Activated CD8-positive, alpha-beta memory T cell treated with anti-CD3 and anti-CD28 coated beads, Interleukin-2, amount 50 U/mL, for 48 hours (primary cell): ENCODE measurements at places on chromosomes 2 and 18.

- DNase-seq: no peak
These were observed 401.9 kb downstream of the HRH4 start for GRCh38 chr18:24862201-24862816.

DNA sequence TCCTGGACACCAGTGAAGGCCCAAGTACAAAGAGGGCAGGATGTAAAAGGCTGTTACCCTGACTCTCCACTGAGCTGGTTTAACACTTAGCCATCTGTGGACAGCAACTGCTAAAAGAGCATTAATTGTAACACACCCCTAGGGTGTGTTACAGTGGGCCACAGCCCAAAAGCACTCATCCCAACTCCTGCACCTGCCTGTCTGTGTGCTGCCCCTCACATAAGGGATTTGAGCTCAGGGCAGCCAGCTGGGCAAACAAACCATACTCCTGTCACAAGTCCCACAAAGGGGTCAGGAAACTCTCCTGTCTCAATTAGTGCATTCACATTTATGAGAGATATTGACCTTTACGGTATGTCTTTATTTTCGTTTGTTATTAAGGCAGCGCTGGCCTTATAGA is 833.1 kb upstream of the NXPH2 start:
- DNase-seq: no peak

GRCh38 chr2:20365249-20365817 is 14.7 kb upstream of the PUM2 start:
- peak; percentile 63 for DNase-seq

DNA sequence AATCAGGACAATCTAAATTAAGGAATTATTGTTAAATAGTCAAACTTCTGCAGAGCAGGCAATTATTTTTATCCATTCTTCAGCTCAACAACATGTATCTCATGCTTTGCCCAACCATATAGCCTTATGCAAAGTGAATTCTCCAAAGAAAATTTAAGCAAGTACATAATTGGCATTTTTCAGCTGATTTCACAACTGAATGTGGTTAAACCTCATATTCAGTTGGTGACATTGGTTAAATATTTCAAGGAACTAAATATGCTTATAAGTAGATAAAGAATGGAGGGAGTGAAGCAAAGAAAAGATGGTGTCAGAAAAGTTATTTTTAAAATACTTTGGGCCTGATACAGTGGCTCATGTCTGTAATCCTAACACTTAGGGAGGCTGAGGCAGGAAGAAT is 816.2 kb downstream of the NRXN1 start:
- no peak for DNase-seq

DNA sequence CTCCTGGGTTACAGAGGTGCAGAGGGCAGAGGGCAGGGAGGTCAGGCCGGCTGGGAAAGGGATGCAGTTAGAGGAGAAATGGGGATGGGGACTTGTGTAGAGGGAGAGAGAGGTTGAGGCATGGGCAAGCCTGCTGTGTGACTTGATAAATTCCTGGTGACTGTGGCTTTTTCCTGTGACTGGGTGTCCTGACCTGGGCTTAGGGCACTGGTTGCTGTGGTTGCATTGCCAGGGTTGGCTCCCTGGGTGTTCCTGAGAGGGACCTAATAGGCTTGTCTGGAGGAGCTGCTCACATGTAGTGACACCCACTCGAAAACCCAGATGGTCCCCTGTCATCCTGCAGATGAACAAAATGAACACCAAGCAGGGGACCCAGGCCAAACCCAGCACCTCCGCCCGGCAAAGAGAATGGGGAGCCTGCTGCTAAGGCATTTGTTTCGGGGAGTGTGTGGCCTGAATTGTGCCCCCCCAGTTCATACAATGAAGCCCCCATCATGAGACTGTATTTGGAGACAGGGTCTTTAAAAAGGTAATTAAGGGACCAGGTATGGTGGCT is 78.6 kb downstream of the VWA3B start:
- no peak for DNase-seq

DNA sequence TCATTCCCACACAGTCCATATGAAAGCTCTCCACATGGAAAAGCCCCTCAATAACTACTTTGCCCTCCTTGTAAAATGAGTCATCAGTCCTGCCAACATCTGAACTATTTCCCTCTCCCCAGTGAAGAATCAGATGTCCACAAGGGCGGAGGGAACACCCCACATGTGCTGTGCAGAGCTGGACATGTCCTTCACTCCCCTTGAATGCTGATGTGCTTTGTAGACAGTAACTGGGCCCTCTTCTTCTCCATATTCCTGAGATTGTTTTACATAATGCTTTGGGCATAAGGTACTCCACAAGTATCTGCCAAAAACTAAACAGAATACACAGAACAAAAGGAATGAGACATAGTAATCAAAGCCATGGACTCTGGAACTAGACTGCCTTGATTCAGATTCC is 879.4 kb downstream of the BCL11A start:
- no peak for DNase-seq

GRCh38 chr2:50607721-50608120 is 424.2 kb downstream of the NRXN1 start:
- no peak for DNase-seq

DNA sequence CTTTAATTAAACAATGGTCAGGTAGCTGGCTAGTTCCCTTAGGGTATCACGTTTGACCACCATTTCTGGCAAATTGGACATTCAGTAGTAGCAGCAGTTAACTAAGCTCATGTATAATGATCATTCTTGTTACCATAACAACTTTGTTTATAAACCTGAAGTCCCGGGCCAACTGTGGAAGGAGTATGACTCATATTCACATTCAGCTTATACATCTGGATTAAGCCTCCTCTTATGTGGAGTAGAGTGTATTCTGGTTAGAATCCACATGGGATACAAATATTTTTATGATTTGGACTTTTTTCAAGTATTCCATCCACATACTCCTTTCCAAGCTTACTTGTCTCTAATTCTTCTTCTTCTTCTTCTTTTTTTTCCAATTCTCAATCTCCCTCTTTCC is 70.3 kb upstream of the ZSWIM2 start:
- DNase-seq: no peak

DNA sequence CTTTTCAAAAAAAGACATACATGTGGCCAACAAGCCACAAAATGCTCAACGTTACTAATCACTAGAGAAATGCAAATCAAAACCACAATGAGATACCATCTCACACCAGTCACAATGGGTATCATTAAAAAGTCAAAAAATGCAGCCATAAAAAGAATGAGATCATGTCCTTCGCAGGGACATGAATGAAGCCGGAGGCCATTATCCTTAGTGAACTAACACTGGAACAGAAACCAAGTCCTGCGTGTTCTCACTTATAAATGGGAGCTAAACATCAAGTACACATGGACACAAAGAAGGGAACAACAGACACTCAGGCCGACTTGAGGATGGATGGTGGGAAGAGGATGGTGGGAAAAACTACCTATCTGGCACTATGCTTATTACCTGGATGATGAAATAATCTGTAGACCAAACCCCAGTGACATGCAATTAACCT is 17.8 kb upstream of the ATL2 start:
- DNase-seq: no peak

GRCh38 chr2:205885492-205886099 is 200.4 kb downstream of the INO80D start:
- DNase-seq: peak; percentile 91

DNA sequence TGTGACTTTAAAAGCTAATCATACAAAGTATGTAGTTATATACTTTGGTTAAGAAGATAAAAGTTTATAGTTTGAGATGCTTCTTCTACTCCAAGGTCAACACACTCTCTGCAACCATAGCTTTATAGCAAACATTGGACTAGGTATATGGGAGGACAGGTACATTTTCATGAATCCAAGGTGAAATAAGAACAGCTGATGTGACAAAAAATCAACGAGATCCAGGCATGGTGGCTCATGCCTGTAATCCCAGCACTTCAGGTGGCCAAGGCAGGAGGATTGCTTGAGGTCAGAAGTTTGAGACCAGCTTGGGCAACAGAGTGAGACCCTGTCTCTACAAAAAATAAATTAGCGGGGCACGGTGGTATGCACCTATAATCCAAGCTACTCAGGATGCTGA is 163.3 kb upstream of the VWC2L start:
- DNase-seq: no peak

DNA sequence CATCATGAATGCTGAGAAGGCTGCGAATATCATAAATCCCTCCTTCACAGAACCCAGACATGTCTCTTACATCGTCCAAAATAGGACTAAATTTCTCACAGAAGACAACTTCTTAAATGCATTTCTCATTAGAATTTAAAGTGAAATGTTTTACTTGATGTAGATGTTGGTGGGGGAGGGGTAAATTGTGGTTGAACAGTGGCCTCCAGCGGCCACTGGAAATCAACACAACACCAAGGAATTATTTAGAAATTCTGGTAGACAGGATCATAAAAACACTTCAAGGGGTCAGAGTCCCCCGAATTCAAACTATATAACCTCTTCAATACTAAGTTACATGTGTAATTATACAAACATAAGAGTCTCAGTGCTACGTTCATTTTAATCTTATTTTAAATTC is 135.9 kb downstream of the ABCA12 start:
- DNase-seq: no peak

GRCh38 chr2:178070824-178071223 is 1.8 kb downstream of the PDE11A start:
- no peak for DNase-seq

- no peak for DNase-seq
These were observed 18.4 kb upstream of the PIK3C3 start for GRCh38 chr18:41936471-41937134.

DNA sequence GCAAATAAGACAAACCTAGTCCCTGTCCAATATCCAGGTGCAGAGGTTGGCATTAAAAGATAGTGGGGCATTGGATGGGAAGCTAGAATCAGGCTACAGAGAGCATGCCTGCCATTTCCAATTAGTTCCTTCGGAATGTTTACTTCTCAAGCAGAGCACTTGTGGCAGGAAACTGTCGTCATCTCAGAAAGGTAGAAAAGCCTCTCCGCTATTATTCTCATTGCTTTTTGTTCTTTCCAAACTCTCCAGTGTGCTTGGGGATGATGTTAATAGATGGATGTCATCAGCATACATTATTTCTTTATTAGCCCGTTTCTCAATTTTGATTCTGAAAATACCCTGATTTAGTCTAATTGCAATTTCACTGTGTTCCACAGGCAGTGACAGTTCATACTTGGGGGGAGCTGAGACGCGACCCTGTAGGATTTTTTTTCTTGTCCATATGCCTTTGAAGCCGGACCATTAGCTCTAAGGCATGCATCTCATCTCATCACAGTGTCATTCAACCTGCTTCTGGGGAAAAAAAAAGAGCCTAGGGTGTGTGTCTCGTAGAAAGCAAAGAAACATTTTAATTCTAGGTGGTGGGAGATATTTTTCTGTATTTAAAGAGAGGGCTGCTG is 7.7 kb downstream of the ASB18 start:
- no peak for DNase-seq

- DNase-seq: no peak
These were observed 1.1 kb downstream of the IL1F10 start for GRCh38 chr2:113068706-113069485.

DNA sequence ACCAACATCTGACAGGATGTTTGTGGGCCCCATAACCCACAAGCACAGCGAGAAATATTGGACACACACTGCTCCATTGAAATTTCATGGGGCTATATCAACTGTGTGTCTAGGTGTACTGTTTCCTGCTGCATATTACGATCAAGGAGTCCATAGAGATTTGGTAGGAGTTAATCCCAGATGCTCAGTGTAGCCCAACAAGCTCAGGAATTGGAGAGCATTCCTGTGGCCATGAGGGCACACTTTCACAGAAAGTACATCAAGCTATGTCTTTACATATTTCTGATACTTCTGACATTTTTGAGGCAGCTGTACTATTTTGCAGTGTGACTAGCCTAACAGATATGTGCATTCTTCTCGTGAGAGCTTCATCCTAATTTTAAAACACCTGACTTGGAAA is 473.1 kb downstream of the PTH2R start:
- no peak for DNase-seq

- DNase-seq: no peak
These were observed 3.0 kb upstream of the NMUR1 start for GRCh38 chr2:231533086-231533776.

DNA sequence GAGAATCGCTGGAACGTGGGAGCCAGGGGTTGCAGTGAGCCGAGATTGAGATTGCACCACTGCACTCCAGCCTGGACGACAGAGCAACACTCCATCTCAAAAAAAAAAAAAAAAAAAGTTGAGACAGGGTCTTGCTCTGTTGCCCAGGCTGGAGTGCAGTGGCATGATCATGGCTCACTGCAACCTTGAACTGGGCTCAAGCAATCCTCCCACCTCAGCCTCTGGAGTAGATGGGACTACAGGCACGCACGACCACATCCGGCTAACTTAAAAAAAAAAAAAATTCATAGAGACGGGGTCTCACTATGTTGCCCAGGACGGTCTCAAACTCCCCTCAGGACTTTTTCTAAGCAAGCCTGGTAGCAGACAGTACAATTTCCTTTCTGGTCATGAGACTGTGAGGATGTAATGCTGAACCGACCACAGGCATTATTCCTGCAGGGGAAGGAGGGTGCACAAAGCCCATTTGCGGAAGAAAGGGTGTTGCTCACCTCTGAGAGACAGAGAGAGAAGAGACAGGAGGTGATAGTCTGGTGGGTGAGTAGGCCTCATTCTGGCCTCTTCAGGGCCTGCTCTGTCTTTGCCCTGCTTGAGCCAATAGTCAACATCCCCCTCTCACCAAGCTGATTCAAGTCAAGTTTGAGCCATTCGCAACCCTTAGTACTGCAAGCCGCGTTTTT is 205.3 kb downstream of the ZFP36L2 start:
- no peak for DNase-seq

GRCh38 chr2:199278099-199278498 is 179.6 kb downstream of the SATB2 start:
- DNase-seq: no peak

GRCh38 chr2:239271471-239271870 is 129.3 kb downstream of the HDAC4 start:
- DNase-seq: no peak

- no peak for DNase-seq
These were observed 159.4 kb downstream of the GALNT14 start for GRCh38 chr2:30978854-30979253.

DNA sequence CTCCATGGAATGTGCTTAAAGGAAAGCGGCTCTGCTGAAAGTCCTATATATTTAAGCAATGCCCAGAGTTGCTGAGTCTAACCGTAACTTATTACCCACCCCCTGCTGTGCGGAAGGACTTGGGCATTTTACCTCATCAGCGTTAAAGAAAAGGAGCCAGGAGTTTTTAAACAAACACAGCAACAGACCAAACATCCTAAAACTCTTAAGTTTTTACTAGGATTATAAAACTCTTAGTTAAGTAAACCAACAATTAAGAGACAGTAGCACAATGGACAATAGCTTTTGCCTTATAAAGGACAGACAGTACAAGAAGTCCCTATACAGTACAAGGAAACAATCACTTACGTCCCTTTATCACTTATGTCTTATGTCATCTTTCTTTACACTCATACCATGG is 90.2 kb downstream of the ZNF521 start:
- DNase-seq: no peak
